ENCODE measurements at places on chromosomes 2 and 18. TPM values are rescaled to one million over a fixed set of nuclear protein-coding genes. Genes with fewer than 3 reads are reported as not detected.
A peak's percentile ranks its signal among the peaks of the same experiment; 100 is the strongest.

Gene LIMS4
- polyA plus RNA-seq: 2.3 TPM

Gene KIF1A
- polyA plus RNA-seq: 0.01 TPM

Gene RESP18
- not detected for polyA plus RNA-seq

Gene SFXN5
- 42.8 TPM for polyA plus RNA-seq

DNA sequence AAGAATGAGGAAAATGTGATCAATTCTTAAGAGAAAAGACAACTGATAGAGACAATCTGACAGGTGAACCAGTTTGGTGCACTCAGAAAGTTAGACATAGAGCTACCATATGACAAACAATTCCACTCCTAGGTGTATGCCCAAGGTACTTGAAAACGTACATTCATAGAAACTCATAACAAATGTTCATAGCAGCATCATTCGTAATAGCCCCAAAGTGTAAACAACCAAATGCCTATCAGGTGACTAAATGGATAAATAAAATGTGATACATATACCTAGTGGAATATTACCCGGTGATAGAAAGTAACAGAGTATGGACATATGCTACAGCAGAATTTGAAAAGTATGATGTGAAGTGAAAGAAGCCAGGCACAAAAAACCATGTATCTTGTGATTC is 149.3 kb upstream of the TRIB2 start:
- no peak for DNase-seq

- peak; percentile 55 for DNase-seq
Measured at GRCh38 chr2:203018181-203018580, 3.5 kb downstream of the NBEAL1 start.

GRCh38 chr2:181586569-181587081 is 70.3 kb downstream of the CERKL start:
- DNase-seq: no peak

DNA sequence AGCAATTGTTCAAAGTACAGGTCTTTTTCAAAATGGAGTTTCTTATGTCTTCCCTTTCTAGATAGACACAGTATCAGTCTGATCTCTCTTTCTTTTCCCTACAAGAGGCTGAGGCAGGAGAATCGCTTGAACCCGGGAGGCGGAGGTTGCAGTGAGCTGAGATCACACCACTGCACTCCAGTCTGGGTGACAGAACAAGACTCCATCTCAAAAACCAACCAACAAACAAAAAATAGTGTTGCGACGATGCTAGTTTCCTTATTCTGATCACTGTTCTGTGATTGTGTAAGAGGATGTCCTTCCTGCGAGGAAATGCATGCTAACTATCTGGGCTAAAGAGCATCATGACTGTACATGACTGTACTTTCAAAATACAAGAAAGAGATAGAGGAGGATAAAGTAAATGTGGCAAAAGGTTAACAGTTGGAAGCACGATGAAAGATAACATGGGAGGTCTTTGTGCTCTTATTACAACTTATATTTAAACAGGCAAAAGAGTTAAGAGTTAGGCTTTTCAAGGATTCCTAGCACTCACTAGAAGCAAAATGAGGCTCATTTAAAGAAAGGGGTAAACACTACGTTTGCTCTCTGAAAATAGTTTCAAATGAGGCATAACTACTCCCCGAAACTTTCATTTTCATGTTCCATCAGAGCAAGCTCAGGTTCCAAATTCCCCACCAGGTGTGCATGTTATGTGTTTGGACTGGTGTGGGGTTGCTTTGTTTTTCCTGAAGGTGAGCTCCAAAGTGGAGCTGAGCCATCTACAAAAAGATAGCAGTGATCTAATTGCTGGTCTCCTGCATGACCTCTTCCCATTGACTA is 23.8 kb downstream of the SOWAHC start:
- peak; percentile 74 for DNase-seq
